DMS153 (cell line): ENCODE measurements at places on chromosomes 7 and 10.

DNA sequence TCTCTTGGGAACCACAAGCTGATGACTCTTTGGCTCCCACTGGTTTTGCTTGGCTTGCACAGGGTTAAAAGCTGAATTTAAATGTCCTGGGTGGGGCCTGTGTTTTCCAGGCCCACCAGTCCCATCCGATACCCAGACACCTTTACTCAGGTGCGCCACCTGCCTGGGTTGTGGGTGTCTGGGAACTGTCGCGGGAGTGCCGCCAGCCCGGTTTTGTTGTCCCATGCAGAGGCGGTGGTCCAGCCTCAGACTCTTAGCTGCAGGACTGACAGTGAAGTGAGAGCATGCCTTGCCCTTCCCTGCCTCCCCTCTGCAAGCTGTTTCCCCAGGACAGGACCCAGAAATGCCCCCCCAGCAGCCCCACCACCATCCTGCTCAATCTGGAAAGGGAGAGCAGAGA lies 255.6 kb upstream of the ZNF32 start:
- no peak for DNase-seq

DNA sequence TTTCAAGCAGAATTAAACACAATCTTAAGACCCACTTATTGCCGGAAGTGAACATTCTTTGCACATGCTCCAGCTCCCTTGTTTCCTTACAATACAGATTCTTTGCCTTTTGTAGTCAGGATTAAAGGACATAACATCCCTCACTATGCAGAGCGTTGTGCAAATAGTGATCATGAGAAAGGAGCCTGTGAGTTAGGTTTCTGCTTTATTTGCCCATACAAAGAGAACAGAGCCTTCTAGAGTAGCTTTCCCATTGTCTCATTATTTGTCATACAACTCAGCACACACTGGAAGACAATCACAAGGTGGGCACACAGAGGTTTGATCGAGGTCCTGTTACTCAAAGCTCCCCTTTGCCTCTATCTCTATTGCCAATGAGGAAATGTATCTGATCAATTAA lies 48.2 kb upstream of the WDR11 start:
- peak; percentile 70 for DNase-seq

DNA sequence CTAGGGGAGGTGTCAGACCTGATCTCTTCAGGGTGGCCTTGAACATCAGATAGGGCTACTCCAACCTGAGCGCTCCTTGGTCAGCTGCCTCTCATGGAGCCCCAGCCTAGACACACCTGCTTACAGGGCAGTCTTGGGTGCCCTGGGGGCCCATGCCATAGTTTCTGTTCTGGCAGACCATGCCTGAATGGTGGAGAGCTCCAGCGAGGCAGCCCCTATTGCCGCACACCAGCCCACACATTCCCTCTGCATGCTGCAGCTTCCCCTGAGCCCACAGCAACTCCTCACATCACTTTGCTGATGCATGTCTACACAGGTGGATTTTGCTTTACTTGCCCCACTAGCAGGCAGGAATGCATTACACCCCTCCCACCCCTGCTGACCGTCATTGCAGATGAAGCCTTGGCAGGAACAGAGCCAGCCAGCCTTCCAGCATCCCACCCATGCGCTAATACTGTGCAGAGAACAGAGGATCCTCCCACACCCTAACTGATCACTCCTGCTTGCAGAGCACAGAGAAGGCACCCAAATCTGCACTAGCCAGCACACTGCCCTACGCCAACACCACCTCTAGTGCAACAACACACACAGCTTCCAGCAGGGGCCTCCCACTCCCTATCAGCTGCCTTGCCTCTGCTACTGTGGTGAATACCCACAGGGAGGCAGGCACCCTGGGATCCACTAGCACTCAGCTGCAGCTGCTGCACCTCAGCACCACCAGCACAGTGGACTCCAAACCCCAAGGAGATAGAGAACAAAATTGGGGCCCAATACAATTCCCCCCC lies 43.0 kb upstream of the GRM3 start:
- DNase-seq = no peak

GRCh38 chr10:96374004-96374403 lies 15.2 kb upstream of the OPALIN start:
- DNase-seq = no peak

DNA sequence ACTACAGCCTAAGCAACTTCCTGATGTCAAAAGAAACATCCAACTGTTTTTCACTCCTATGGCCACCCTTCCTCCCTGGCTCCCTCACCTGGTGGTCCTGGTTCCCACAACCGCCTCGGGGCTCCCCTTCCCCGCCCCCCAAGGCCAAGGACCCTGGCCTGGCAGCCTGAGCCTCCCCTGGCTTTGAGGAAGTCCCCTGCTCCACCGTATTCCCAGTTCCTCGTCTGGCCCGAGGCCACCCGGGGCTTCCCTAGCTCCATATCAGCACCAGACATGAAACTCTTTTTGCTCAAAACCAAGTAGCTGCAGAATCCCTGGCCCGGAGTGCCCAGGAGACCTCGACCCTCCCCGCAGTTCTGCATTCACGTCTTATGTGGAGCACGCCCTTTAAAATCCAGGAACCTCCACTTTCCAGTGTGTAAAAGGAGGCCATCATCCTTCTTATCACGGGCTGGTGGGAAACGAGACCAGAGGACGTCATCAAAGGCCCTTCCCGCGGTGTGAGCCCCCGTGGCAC lies 82.9 kb downstream of the PRKAG2 start:
- DNase-seq = no peak

DNA sequence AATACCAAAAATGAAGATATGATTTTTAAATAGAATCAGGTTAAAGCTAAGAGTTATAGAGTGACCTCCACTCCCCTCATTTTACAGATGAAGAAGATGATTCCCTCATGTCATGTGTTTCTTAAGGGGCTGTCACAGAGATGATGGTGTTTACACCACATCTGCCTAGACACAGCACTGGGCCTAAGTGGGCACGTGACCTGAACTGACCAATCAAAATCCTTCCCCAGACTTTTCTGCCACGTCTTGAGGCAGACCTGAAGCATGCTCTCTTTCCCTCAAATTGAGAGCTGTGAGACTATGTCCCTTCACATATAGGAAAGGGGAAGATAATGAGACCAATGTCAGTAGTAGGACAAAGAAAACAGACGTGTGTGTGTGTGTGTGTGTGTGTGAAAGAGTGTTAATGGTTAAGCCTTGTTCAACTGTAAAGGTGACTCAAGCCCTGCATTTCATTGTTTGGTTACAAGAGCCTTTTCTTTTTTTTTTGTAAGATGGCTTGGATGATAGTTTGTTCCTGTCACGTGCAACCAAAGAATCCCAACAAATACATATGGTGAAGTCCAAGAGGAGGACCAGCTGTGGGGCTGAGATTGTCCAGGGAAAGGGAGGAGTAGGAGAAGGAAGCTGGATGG lies 172.8 kb upstream of the AOAH start:
- no peak for DNase-seq

DNA sequence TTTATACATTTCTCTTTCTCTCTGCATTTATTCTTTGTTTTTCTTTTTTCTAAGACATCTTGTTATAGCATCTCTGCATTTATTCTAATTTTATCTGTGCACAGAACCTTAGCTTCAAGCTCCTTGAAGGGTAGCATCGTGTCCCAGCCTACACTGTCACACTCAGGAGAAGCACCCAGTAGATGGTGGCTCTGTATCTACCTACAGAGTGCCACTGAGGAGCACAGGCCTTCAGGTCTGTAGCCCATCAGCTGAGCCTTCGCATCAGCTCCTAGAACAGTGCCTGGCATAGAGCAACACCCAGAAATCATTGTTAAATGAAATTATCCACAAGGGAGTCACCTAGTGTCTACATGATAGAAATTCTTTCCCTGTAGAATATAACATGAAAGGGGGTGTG lies 203.0 kb upstream of the KLF14 start:
- DNase-seq = no peak

- DNase-seq = peak; percentile 48
Observed at GRCh38 chr7:26860361-26860760, 4.0 kb downstream of the SKAP2 start.

DNA sequence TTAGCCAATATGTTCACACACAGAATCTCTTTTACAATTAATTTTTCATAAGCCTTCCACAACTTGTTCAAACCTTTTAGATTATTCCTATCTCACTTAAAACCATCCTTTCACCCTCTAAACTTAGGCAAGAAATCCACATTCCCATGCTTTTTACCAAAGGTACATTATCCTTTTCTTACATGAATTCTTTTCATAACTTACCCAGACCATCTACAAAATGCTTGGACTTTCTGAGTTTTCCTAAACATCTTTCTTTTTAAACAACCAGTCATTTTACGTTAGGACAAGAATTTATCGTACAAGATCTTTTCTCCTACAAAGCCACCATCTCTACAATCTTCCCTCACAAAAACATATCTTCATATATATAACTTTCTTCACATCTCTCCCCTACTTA lies 18.8 kb upstream of the GARS1 start:
- DNase-seq = no peak

GRCh38 chr7:26090927-26091519 lies 61.0 kb upstream of the NFE2L3 start:
- DNase-seq = peak; percentile 49

DNA sequence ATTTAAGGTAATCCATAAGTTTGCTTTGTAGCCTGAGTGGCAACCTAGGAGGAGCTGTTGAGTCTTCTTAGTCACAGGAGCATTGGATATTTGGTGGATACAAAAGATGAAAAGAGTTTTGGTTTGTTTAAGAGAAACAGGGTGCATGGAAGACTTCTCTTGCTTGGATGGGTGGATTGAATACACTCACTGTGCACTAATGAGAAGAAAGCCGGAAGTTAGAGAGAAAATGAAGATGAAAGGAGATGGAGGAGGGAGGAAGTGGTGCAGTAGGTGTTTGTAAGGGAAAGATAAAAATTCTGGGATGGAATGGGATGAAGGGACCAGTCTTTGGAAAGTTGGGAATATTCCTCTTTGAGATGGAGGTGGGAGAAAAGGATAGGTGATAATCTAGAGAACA lies 7.7 kb downstream of the MDFIC start:
- no peak for DNase-seq

DNA sequence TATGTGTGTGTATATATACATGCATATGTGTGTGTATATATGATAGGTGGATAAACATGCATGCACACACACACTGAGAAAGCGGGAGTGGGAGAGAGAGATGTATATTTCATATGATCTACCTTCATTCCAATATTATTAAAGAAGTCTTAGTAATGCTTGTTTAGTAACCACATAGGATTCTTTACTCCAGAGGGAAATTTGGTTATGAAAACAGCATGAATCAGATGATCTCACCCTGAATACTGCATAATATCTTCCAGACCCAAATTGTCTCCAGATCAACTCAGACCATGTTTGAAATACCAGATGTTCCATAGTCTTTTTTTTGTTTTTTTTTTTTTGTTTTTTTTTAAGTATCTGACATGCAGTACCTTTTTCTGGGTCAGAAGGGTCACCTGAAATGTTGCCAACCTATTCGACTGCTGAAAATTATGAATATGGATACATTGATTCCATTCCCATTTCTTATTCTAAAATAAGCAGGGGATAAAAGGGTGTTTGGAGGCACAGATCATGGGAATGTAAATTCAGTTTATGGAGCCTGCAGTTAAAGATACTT lies 17.4 kb downstream of the TES start:
- DNase-seq = no peak

GRCh38 chr7:38978491-38978890 lies 782 bp downstream of the POU6F2 start:
- DNase-seq = no peak

DNA sequence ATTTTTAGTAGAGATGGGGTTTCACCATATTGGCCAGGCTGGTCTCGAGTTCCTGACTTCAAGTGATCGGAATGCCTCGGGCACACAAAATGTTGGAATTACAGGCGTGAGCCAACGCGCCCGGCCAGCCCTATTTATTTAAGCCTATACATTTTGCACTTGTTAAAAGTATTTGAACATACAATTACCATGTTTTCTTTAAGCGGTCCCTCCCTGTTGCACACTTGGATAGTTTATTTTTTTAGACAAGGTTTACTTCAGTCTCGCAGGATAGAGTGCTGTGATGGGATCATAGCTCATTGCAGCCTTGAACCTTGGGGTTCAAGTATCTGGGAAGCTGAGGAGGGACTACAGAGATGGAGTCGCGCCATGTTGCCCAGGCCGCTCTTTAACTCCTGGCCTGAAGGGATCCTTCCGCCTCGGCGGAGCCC lies 35.7 kb upstream of the SRRM3 start:
- no peak for DNase-seq

DNA sequence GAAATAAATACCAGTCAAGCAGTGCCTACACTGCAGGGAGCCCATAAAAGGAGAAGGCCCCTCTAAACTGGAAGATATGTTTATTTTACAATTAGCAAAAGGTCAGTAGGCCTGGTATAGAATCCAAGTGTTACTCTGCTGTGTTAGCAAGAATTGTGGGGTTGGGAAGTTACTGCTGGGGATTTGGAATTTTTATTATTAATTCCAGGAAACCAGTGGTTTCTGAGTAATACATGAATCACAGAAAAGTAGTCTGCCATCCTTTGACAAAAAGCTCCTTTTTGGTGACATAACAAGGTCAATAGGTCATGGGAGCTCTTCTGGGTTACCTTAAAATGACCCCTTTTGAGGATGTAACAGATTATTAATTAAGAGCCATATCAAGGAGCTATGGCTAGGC lies 67.4 kb downstream of the ZNF92 start:
- peak; percentile 54 for DNase-seq

- no peak for DNase-seq
Observed at GRCh38 chr10:31413325-31413724, 94.3 kb downstream of the ZEB1 start.
